ENCODE measurements at places on chromosomes 3 and 15. TPM values are rescaled to one million over a fixed set of nuclear protein-coding genes. Genes with fewer than 3 reads are reported as not detected.

- no peak for DNase-seq
These were observed 3.5 kb downstream of the VIPR1 start for GRCh38 chr3:42505849-42506410.

GRCh38 chr3:154022606-154023005, 98.6 kb upstream of the ARHGEF26 start:
- no peak for DNase-seq

- DNase-seq: no peak
These were observed 47.4 kb downstream of the TJP1 start for GRCh38 chr15:29774900-29775299.

Gene SNTN
- 3.1 TPM for total RNA-seq

- peak; percentile 27 for DNase-seq
These were observed 19.9 kb upstream of the C15orf39 start for GRCh38 chr15:75181780-75182179.

DNA sequence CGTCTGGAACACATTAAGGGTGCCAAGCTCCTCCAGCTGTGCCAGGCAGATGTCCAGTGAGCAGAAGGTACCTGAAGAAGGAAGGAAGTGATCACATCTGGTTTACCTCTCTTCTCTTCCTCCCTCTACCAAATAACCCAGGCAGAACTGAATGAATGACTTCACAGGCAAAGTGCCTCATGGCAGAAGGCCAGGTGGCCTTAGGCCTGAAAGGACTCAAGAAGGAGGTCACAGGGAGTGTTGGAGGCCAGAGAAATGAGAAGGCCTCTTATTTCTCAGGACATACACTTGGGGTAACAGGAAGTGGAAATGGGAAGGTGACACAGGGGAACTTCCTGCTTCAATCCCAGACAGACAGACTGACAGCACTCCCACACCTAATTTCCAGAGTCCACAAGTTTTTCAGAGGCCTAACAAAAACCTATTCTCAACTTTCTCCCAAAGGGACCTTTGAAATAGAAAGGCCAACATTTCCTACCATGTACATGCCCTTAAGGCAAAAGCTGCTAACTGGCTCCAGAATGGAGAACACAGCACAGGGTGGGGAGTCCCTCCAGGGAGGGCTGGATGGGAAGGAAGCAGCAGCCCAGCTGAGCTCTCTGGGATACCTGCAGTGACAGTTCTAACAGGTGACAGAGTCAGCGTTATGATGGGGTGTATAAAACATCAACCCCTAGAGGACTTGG, 17.6 kb upstream of the SIN3A start:
- peak; percentile 31 for DNase-seq

Gene RTP4
- 2.7 TPM for total RNA-seq

GRCh38 chr15:52421029-52421428, 107.7 kb downstream of the MYO5A start:
- DNase-seq: no peak

GRCh38 chr3:190811775-190812480, 50.6 kb downstream of the GMNC start:
- DNase-seq: peak; percentile 27

DNA sequence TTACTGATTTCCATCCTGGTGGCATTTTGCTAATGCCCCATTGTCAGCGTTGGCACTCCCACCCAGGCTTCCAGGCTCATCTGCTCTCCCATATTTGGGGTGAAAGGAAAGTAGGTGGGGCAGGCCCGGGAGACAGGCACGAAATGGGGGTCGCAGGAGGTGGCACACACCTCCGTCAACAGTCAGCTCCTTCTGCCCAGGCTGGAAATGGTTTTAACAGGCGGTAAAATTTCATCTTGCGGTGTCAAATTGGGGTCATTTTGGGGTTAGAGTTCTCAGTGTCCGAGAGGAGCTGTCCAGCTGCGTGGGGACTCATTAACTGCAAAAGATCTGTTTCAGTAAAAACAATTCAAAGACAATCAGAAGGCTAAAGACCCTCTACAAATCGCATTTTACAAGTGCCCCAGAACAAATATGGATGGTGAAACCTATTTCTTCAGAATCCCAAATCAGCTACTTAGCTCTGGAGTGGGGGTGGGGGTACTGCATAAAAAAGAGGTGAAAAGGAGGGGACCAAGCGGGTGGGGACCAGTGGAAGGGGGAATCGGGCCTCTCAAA, 4.2 kb upstream of the MEIS2 start:
- no peak for DNase-seq

DNA sequence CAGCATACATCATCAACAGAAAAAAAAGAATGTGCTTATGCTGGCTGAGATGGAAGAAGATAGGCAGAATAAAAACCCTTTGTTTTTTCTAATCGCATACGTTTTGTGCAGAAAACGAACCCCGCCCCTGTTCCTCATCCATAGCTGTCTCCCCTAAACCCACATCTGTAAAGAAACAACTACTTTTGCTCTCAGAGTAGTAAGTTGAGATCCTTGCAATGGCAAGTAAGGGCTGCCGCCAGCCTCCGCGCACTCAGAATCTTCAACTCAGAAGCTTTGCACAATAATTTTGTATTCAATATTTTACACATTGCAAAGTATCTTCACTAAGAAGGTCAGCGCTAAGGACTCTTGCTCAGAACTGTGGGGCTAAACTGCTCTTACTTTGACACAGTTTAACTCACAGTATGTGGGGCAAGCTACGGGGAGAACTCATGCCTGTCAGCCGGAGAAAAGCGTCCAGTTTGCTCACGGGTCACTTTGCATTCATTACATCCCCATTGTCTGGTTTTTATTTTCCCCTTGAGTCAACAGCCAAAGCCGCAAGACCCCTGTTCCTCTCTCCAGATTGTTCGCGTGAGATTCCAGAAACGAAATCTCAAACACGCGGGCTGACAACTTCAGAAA, 1.0 kb downstream of the LYSMD4 start:
- DNase-seq: no peak

GRCh38 chr3:37890522-37890921, 28.8 kb downstream of the CTDSPL start:
- DNase-seq: no peak

Gene STAB1
- total RNA-seq: 114 TPM

DNA sequence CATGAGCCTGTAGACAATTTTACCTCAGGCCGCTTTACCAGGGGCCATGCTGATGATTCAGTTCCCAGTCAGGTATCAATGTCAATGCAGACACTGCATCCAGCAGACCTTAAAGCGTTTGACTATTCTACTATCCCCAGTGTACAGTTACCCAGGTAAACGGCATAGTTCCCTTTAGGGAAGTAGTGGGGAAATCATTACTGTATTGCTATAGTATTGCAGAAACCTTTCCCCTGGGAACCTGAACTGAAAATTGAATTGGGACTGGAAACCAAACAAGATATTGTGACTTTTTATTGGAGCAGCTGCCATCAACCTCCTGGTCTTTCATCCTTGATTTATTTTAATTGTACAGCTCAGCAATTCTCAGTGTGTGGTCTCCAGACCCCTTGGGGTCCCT, 6.6 kb upstream of the INAFM2 start:
- DNase-seq: no peak

Gene WDR93
- total RNA-seq: 0.23 TPM

DNA sequence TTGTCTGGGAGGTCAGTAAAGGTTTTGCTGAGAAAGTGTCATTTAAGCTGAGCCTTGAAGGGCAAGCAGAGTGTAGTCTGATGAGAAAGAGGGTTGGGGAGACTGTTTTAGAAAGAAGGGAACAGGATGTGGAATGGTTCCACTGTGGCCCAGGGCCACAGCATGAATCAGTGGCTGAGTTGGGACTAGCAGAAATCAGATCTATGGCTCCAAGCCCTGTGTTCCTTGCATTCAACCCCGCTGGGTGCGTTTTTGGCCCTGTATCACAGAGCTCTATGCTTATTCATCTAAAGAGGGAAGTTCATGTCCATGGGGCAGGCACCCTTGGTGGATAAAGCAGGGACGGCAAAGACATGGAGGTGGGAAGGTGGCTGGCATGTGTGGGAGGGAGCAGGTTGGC, 151.3 kb downstream of the CACNA1D start:
- DNase-seq: no peak

Gene TGM5
- total RNA-seq: not detected
